ENCODE measurements at places on chromosomes 16 and 17. TPM values are rescaled to one million over a fixed set of nuclear protein-coding genes. Genes with fewer than 3 reads are reported as not detected.

OR1A1 gene
- not detected for total RNA-seq

FBF1 gene
- 26.7 TPM for total RNA-seq

B9D1 gene
- total RNA-seq, result 2.4 TPM

VAT1L gene
- not detected for total RNA-seq

- DNase-seq, result no peak
Observed at GRCh38 chr17:57235124-57235523, 21.2 kb upstream of the MSI2 start.

GRCh38 chr16:8620535-8620934 is 963 bp upstream of the METTL22 start:
- no peak for DNase-seq

- DNase-seq, result no peak
Observed at GRCh38 chr17:5331506-5331905, 49.4 kb downstream of the RABEP1 start.

DNA sequence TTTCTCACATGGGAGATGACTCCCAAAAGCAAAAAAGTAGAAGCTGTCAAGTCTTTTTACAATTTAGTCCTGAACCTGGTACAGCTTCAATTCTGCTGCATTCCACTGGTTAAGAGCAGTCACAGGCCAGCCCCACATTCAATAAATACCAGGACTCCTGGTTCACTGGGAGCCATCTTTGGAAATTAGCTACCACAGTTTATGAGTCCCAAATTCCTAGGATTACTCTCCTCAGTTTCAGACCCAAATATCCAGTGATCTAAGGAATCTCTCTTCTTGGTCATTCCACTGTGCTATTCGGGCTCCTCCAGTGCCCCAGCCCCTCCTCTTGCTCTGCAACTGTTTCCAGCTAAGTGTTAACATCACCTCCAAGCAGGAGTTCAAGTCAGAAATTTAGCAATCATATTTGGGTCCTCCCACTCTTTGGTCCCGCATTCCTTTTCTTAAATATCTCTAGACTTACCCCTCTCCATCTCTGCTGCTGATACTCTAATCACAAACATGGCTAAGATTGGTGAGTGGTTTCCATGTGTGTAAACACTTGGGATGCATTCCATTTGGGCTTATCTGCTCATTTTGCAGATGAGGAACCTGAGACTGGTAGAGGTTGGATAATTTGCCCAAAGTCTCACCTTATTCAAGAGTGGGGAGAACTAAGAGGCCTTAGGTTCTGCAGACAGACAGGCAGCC is 9.6 kb upstream of the WIPF2 start:
- DNase-seq, result no peak

Measured in activated T-cell treated with anti-CD3 and anti-CD28 coated beads, Interleukin-2, amount 50 U/mL, for 72 hours (primary cell).